Effector memory CD4-positive, alpha-beta T cell (primary cell): ENCODE measurements at places on chromosomes 1 and 21.

GRCh38 chr1:110130989-110131388, 18.7 kb downstream of the UBL4B start:
- DNase-seq: no peak

DNA sequence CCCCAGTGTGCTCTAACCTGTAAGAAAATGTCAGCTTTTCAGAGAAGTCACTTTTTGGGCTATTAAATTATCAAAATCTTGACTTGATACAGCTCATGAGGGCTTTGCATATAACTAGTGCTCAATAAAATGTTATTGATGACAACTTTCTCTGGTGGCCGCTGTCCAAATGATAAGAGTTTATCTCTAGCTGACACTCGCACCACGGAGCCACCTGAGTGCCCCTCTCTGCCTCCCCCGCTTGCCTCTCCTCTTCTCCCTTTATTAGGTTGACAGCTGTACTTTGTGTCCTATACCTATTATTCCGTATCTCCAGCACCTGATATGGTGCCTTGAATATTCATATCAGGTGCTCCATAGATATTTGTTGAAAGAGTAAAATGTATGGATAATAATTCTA, 82.8 kb downstream of the PHTF1 start:
- DNase-seq: no peak

GRCh38 chr1:4709641-4710040, 55.2 kb downstream of the AJAP1 start:
- no peak for DNase-seq

DNA sequence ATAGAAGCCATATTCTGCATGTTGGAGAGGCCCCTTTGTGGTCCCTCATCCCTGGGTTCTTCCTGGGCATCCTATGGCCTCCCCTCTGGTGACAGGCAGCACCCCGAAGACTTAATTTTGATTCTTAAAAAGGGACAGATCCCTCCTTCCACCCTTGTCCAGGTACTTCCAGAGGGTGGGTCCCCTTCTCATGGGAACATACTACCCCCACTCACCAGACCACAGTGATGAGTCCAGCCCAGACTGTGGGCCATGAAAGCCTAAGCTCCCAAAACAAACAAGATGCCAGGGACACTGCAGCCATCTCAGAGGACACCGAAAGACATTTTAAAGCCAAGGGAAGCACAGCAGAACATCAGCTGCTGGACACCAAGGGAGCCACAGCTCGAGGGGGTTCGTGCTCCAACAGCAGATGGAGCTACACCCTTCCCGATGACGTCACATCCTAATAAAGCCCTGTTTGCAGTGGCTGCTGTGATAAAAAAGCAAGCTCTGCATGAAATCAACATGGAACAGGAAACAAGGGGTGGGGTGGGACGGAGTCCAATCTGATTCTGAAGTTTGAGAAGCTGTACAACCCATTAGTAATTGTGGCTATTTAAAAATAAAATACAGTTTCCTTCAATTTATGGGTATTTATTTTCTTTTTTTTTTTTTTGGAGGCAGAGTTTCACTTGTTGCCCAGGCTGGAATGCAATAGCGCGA, 32.4 kb downstream of the GNB1 start:
- DNase-seq: peak; percentile 5

DNA sequence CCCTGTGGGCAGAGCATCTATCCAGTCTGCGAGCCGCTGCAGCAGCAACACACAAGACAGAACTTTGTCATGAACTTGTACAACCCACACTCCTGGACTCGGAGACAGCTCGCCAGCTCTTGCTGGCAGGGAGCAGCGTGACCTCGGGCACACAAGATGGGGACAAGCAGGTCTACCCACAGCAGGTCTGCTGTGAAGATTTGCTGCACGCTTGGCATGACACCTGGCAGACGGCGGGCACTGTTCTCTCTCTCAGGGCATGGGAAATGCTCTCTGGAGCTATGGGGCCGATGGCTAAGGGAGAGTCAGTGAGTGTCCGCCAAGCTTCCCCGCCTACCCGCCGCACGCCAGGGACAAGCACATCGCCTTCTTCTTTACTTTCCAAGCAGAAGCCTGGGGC, 90.0 kb downstream of the STUM start:
- no peak for DNase-seq

DNA sequence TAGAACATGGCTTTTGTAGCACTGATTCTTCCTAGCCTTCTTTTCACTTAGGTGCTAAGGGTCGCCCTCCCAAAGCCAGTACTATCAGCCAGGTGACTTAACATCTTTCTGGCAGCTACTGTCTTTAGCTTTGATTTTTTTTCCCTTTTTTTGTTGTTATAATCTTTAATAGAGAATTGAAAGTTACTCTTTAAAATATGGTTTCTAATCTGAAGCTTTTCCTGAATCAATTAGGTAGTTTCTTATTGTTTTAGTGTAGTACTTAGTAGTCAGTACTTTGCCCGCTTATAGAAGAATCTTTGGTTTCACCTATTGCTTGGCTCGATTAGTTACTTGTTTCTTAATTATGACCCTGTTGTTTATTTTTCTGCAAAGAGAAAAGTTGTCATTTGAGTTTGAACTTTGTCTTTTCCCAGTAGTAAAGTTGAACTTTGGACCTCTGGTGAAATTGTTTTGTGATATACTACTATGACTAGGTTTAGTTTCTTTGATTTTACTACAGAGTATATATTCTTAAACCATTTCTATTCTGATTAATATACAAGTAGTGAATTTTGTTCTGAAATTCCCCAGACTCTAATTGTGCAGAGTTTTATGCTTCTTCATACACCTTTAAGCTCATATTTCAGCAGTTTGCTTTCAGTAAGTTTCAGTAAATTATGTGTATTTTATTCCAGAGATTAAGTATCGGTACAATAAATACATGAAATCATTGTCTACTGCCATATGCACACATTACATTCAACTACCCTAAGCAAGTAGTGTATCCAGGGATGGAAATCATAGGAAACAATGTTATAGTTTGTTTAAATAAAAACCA, 3.9 kb downstream of the MAGI3 start:
- no peak for DNase-seq

DNA sequence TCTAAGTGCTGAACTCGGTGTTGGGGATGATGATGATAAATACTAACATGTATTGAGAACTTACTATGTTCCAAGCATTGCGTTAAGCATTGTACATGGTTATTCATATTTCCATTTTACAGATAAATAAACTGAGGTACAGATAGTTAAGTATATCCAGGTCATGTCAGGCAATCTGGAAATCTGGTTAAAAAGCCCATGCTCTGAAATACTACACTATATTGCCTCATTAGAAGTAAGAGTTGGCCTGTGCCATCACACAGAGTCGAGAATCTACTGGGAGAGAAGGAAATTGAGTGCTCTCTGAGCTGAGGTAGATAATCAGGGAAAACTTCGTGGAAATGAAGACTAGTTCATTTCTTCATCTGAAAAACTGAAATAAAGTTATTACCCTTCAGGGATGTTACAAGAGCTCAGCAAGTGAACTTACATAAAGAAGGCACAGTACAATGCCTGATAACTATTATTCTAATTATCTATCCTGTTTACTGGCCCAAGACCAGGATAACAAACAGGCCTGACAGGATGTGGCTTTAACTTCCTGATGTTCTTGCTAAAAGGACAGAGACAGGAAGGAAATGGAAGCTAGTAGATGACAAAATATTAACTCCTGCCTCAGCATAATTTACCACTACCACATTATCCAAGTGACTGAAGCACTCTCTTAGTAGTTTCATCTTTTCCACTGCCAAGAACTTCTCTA, 85.6 kb downstream of the EPS15 start:
- no peak for DNase-seq
